ENCODE measurements at places on chromosomes 16 and 17. TPM values are rescaled to one million over a fixed set of nuclear protein-coding genes. Genes with fewer than 3 reads are reported as not detected.

The DCUN1D3 gene
- total RNA-seq, result 43.8 TPM

DNA sequence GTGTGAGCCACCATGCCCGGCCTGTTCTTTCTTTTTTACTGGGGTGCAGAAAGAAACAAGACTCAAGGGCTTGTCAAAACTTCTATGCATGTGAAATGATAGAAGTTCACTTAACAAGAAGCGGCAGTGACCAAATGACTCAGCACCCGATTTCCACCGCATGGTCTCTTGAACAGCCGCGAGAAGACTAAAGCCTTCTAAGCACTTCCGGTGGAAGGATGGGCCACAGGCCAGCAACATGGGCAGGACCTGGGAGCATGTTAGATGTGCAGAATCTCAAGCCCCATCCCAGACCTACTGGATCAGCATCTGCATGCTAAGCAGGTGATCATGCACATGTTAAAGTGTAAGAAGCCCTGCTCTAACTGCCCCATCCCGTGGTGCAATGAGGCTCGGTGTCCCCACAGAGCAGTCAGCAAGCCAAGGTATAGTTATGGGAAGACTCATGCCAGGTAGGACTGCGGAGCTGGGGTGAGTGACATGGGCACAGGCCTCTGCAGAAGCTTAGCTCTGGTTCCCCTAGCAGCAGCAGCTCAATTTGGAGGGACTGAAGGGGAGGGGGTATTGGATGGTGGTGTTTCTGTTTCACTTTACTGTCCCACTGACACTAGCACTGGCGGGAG, 88.5 kb upstream of the HNF1B start:
- no peaks in the 10 kb centered on the region for H3K4me1 ChIP-seq
- H3K4me3 ChIP-seq, result no peak overlapping the region
- H3K27me3 ChIP-seq, result no peaks in the 10 kb centered on the region

DNA sequence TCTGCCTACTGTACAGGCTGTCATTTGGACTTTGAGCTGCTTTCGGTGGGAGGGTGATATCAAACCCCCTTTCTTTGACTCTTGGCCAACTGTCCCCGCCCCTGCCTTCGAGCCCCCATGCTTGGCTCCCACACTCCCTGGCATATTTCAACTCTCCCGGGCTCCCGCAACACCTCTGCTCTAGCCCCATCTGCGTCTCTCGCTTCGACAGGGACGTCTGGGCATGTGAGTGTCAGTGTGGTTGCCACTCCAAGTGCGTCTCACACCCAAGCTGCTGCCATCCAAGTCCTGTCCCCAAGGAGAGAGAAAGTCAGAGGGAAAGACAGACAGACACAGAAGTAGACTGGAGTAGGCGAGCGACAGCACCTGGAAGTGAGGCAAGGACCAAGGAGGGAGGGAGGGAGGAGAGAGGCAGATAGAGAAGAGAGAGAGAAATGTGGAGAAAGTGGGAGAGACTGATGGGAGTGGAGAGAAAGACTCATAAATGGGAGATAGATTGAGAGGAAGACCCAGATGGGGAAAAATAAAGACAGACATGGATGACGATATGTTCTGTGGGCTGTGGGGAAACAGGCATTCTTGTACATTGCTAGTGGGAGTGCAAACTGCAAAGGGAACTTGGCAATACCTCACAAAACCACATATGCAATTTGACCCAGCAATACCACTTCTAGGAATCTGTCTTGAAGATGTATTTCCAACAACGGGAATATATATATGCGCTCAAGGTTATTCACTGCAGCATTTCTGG, 11.8 kb downstream of the STARD3 start:
- H3K27me3 ChIP-seq, result no peaks in the 10 kb centered on the region
- no peak for DNase-seq
- no peak overlapping the region for H3K27ac ChIP-seq
- H3K4me1 ChIP-seq, result no peaks in the 10 kb centered on the region

The AXIN2 gene
- total RNA-seq, result 8.3 TPM

DNA sequence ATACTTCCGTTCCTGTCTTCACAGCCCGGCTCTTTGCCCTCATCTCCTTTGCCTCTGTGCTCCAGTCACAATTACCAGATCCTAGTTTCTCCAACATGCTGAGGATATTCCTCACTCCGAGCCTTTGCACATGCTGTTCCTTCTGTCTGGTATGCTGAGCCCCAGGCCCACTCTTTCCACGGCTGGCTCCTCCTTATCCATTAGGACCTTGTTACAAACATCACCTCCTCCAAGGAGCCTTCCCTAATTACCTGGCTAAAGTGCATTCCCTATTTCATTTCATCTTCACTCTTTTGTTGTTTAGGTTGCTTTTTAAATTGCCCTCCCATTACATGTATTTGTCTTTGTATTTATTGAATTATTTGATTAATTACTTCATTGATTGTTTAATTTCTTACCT, 14.9 kb upstream of the ADGRG1 start:
- no peak overlapping the region for H3K4me3 ChIP-seq
- H3K4me1 ChIP-seq, result peaks cover under 1% of the 10 kb centered on the region
- no peaks in the 10 kb centered on the region for H3K27me3 ChIP-seq

The PLEKHH3 gene
- 32.2 TPM for total RNA-seq

DNA sequence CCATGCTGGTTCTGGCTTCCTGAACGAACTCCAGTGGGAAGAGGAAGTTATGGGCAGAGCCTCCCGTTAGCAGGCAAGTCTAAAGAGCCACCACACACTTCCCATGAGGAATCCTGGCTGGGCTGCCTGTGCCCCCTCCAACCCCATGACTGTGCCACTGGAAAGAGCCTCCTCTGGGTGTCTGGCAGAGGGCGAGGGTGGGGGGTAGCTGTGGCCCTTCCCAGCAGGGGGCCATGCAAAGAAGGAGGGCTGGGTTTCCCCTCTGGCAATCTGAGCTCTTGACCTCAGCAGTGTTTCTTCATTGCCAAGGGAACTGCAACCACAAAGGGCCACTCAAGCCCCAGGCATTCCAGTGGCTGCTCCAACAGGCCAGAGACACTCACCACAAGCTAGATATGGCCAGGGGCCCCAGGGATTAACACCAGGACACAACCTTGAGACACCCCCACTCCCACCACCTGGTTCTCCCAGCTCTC, 1.7 kb upstream of the RRAD start:
- H3K4me1 ChIP-seq, result no peaks in the 10 kb centered on the region
- no peak overlapping the region for H3K4me3 ChIP-seq
- H3K27me3 ChIP-seq, result peaks cover 4% of the 10 kb centered on the region
- no peak for DNase-seq

- no peaks in the 10 kb centered on the region for H3K27me3 ChIP-seq
- peak overlapping the region; percentile 73 for H3K27ac ChIP-seq
- peaks cover 13% of the 10 kb centered on the region for H3K36me3 ChIP-seq
- H3K4me3 ChIP-seq, result no peak overlapping the region
- no peaks in the 10 kb centered on the region for H3K4me1 ChIP-seq
These were observed 5.5 kb upstream of the MXRA7 start for GRCh38 chr17:76716146-76716838.

GRCh38 chr17:76384222-76384986, at the start of gene SPHK1:
Gene SPHK1 (plus strand): TSS chr17:76384609. CDS start chr17:76385645, 1,036 bp downstream.
- H3K36me3 ChIP-seq, result no peaks in the 10 kb centered on the region
- peak within 1 kb of the TSS; percentile 89 for H3K27ac ChIP-seq
- no peaks in the 10 kb centered on the region for H3K4me1 ChIP-seq
- H3K4me3 ChIP-seq, result peak within 1 kb of the TSS; percentile 62
- no peaks in the 10 kb centered on the region for H3K27me3 ChIP-seq

GRCh38 chr17:44970136-44970741, 2.1 kb upstream of the C1QL1 start:
- peaks cover 9% of the 10 kb centered on the region for H3K4me1 ChIP-seq
- no peak overlapping the region for H3K27ac ChIP-seq
- peaks cover 26% of the 10 kb centered on the region for H3K27me3 ChIP-seq
- peak overlapping the region; percentile 47 for H3K4me3 ChIP-seq
- H3K36me3 ChIP-seq, result no peaks in the 10 kb centered on the region
- DNase-seq, result no peak

GRCh38 chr17:7478276-7479212, 887 bp downstream of the ZBTB4 start:
- peaks cover 9% of the 10 kb centered on the region for H3K4me1 ChIP-seq
- H3K36me3 ChIP-seq, result no peaks in the 10 kb centered on the region
- H3K27ac ChIP-seq, result peak overlapping the region; percentile 100
- H3K27me3 ChIP-seq, result no peaks in the 10 kb centered on the region
- H3K4me3 ChIP-seq, result peak overlapping the region; percentile 100
- no peak for DNase-seq

DNA sequence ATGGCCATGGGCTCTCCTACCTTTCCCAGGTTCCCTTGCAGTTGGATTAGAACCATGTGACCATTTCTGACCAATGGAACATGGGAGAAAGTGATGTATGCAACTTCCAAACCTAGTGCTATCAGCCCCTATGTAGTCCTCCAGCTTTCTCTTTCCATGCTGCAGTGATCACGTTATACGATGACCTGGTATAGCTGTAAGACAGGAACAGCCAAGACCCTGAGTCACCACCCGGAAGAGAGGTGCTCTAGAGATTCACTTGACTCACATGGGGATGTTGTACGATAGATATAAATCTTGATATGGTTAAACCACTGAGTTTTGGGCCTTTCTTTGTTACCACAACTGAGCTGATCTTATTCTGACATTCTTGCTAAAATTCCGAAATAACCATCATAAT, 65.1 kb downstream of the NOG start:
- no peak for DNase-seq
- H3K4me1 ChIP-seq, result no peaks in the 10 kb centered on the region
- H3K27ac ChIP-seq, result no peak overlapping the region
- no peaks in the 10 kb centered on the region for H3K27me3 ChIP-seq
- H3K36me3 ChIP-seq, result no peaks in the 10 kb centered on the region

DNA sequence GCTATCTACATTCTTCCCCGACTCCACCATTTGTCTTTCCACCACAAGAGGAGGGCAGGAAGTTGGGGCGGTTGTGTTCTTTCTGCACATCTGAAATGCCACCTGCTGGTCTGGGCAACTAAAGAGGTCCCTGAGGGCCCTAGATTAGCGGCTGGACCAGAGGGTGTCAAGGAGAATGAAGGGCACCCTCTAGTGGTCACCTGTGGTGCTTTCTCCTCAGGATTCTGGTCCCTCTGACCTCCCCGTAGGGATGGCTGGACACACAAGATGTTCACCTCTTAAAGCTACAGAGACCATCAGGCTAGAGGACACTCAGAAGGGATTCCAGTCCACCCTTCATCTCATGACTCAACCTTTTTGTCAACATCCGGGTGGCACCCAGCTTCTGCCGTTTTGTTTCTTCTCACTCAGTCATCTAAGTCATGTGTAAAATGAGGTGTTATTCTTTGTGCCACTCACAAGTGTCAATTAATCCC, 2.9 kb upstream of the SCIMP start:
- H3K4me3 ChIP-seq, result no peak overlapping the region
- H3K27ac ChIP-seq, result peak overlapping the region; percentile 17
- no peaks in the 10 kb centered on the region for H3K27me3 ChIP-seq
- no peaks in the 10 kb centered on the region for H3K36me3 ChIP-seq
- DNase-seq, result no peak
- H3K4me1 ChIP-seq, result no peaks in the 10 kb centered on the region

DNA sequence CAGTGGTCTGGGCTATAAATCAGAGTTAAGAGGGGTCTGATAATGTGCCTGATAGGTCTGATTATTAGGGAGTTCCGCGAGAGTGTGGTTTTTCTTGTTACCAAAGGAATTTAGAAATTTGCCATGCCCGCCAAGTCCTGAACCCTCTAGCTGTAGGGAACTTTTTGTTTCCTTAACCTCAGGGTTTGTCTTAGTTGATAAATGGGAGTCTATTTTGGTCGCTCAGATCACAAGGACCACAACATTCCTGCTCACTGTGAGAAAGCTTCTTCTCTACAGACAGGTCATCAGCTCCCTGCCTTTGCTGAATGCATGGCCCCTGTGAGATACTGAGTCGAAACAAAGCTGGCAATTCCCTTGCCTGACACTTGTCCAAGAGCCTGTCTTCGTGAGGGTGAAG, 497.8 kb downstream of the HS3ST4 start:
- no peak overlapping the region for H3K4me3 ChIP-seq
- no peaks in the 10 kb centered on the region for H3K4me1 ChIP-seq
- H3K27ac ChIP-seq, result no peak overlapping the region
- no peaks in the 10 kb centered on the region for H3K27me3 ChIP-seq

- H3K27ac ChIP-seq, result no peak overlapping the region
- DNase-seq, result no peak
- no peaks in the 10 kb centered on the region for H3K36me3 ChIP-seq
These were observed 6.9 kb downstream of the DEXI start for GRCh38 chr16:10935226-10935915.

The SCNN1G gene
- 2.0 TPM for total RNA-seq

GRCh38 chr17:4585638-4585994, 1.3 kb downstream of the SMTNL2 start:
- DNase-seq, result no peak
- H3K4me1 ChIP-seq, result no peaks in the 10 kb centered on the region
- no peaks in the 10 kb centered on the region for H3K27me3 ChIP-seq
- H3K27ac ChIP-seq, result no peak overlapping the region

The RAB11FIP4 gene
- total RNA-seq, result 18.7 TPM

GRCh38 chr17:8275421-8276290, 12.8 kb upstream of the RANGRF start:
- H3K27me3 ChIP-seq, result no peaks in the 10 kb centered on the region
- no peak overlapping the region for H3K4me3 ChIP-seq
- DNase-seq, result no peak
- H3K36me3 ChIP-seq, result no peaks in the 10 kb centered on the region
- H3K4me1 ChIP-seq, result no peaks in the 10 kb centered on the region

- no peaks in the 10 kb centered on the region for H3K27me3 ChIP-seq
- H3K4me1 ChIP-seq, result no peaks in the 10 kb centered on the region
- no peaks in the 10 kb centered on the region for H3K36me3 ChIP-seq
These were observed 11.6 kb upstream of the MARCHF10 start for GRCh38 chr17:62819511-62820221.

DNA sequence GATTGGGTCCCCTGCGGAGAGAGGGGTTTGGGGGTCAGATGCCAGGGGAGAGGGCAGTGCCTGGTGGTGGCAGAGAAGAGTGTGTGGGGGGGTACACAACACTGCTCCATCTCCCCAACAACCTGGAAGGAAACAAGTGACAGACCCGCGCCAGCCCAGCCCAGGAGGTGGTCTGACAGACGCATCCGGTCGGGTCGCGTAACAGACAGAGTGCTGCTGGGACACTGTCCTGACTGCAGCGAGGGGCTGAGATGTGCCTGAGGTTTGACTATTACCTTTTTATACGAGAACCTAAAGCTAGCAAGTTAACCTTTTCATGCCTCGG, 16.2 kb downstream of the UNC13D start:
- H3K27ac ChIP-seq, result peak overlapping the region; percentile 86
- peaks cover 33% of the 10 kb centered on the region for H3K4me1 ChIP-seq
- H3K27me3 ChIP-seq, result no peaks in the 10 kb centered on the region
- peak overlapping the region; percentile 24 for H3K4me3 ChIP-seq
- no peaks in the 10 kb centered on the region for H3K36me3 ChIP-seq
- DNase-seq, result no peak

- no peaks in the 10 kb centered on the region for H3K36me3 ChIP-seq
- no peak for DNase-seq
- H3K4me1 ChIP-seq, result no peaks in the 10 kb centered on the region
- no peaks in the 10 kb centered on the region for H3K27me3 ChIP-seq
These were observed 41.4 kb downstream of the HYDIN start for GRCh38 chr16:71188956-71189712.

The IRF8 gene
- total RNA-seq, result 16.7 TPM

GRCh38 chr16:69925311-69925710, 25.8 kb upstream of the CLEC18A start:
- H3K36me3 ChIP-seq, result no peaks in the 10 kb centered on the region
- peaks cover 18% of the 10 kb centered on the region for H3K4me1 ChIP-seq
- no peak for DNase-seq
- H3K27me3 ChIP-seq, result no peaks in the 10 kb centered on the region

Measured in breast epithelium (tissue), 4 donors.